EL (cell line): ENCODE measurements at places on chromosomes 2 and 18.

DNA sequence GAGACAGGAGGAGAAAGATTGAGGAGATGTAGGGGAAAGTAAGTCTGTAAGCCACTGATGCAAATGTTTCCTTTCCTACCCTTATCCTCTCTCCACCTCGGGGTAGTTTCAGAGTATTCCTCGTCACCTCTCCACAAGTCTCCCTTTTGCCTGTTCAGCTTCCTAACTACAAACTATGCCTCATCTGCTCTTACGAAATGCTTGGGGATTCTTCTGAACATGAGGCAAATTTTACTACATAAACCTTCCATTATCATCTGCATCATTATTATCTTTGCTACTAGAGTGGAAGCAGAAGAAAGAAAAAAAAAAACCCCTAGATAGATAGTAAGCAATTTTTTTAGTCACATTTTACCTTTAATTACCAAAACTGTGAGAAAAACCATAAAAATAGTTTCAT is 43.1 kb upstream of the CWC22 start:
- DNase-seq, result peak; percentile 24

DNA sequence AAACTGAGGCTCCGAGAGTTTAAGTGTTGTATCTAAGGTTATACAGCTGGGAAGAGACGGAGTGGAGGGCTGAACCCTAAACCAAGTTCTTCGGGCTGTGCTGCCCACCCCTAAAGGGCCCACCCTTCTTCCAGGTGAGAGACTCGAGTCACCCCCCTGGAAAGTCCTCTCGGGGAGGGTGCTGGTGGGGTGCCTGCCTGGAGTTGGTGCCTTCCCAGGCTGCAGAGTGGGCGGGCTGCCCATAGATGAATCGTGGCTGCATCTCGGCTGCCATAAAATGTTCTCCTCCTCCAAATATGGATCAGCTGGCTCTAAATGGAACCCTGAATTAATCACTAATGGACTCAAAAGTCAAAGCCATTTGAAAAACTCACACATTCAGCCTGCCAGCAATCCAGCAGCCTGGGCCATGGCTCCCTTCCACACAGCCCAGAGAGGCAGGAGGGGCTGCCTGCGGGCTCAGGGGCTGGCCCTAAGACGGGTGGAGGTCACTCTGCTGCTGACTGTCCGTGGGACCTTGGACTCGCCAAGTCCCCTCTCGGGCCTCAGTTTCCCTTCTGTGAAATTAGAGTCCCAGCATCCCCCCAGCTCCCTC is 7.7 kb downstream of the CIB4 start:
- no peak for DNase-seq

DNA sequence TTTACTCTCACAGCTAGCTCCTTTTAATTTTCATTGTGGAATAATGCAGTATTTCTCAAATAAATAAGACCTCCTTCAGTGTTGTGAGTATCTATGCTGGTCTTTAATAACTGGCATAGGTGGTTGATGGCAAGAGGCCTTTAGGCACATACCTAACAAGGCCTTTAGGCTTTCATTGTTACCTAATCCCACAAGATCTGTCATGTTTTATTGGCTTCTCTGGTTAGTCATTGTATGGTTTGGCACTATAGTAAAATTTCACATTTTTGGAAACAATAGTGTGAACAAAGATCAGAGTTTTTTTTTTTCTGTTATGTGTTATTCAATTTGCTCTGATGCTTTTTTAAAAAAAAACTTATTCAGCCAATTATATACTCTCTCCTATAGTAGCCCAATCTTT is 89.8 kb upstream of the NEUROD1 start:
- no peak for DNase-seq

GRCh38 chr18:43004421-43004820 is 111.1 kb downstream of the RIT2 start:
- no peak for DNase-seq

DNA sequence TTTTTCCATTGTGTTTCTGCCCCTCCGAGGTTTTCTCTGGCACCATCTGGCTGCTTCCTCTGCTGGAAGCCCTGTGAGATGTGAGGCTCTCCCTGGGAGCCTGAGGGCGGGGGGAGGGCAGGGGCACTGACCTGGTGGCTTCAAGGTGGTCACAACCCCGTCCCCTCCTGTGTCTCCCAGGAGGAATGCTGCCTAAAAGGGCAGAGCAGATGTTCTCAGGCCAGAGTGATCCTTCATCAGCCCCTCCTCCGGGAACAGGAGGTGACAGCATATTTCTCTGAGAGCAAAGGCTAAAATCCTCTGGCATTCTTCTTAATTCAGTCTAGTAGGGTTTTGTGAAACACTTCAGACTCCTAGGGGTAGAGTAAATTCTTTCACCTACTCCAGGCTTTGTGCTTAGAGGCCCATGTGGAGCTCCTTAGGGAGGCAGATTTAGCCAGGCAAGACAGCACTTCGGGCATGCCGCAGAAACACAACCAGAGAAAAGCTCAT is 18.3 kb upstream of the GREB1 start:
- DNase-seq, result no peak

- no peak for DNase-seq
Measured at GRCh38 chr2:72953976-72954375, 36.7 kb downstream of the EMX1 start.

DNA sequence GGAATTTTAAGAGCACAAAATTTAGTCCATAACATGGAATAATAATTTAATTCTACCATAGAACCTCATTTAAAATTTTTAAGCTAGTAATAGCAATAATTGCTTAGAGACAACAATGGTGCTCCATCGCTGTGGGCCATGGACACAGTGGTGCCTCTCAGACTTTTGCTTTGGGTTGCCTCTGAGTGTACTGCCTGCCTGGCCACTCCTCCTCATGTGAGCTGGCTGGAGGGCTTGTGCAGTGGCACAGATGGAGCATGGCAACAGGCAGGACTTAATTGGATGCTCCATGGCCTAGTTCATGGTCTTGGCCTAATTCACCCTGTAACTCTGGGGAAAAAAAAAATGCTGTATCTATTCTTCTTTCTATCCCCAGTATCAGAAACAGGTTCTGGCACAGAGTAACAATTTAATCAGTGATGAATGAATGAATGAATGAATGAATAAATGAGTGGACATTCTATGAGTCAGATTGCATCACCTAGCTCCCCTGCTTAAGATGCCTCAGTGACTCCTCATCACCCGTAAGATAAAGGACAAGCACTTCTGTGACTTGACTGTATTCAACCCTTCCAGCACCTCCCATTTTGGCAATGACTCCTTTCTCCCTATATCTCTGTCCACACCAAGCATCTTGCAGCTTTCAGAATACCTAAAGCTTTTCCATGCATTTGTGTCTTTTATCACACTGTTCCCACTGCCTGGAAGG is 211.8 kb upstream of the SLC14A2 start:
- no peak for DNase-seq

DNA sequence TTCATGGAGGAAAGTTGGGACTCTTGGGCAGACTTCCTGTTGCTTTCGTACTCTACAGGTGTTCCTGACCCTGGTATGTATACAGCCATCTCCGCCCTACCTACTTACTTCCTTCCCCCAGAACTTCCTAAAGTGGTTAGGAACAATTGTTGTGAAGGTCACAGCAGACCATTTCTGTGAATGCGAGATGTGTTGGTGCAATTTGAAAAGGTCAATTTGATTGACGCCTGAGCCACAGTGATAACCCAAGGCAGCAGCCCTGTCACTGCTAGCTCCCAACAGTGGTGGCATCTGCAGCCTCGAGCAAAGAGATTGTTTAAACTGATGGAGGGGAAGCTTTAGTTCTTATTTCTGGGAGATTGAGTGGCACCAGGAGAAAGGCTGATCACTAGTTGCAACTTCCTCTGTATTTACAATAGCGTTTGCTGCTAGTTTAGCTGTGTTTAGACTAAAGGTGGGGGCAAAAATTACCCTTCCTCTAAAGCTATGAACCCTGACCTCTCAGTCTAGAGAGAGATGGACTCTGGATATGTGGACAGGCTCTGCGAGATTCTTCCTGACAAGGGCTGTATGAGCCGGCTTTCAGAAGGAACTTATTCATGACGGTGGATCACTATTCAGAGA is 78.3 kb upstream of the MAP4K3 start:
- no peak for DNase-seq
